IMR-90 (cell line): ENCODE measurements at places on chromosomes 12 and 14. TPM values are rescaled to one million over a fixed set of nuclear protein-coding genes. Genes with fewer than 3 reads are reported as not detected.

DNA sequence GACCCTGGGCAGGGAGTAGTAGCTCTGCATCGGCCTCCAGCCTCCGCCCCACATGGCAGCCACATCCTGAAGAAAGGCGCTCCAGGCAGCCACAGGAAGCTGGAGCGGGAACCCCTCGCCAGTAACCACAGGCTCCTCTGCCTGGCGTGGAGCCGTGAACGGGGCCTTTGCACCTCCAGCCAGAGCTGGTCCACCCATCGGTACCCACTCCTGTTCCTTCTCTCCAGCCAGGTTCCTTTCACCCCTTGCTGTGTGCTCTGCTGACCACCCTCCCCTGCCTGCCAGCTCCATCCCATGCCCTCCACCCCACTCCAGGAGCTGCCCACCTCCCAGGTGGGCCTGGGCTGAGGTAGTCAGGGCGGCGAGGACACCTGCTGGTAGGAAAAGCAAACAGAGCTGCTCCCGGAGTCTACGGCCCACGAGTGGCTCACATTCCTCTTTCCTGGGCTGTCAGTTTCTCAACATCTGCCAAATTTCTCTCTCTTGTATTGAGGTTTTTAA lies 2.7 kb downstream of the TGFB3 start:
- no peaks in the 10 kb centered on the region; the same call in none of the 2 replicates for H3K27me3 ChIP-seq
- no peak overlapping the region for H3K4me3 ChIP-seq
- H3K4me1 ChIP-seq, result peaks cover 7% of the 10 kb centered on the region; the same call in 1 of the 2 replicates
- H3K27ac ChIP-seq, result no peak overlapping the region

- H3K27ac ChIP-seq, result peak overlapping the region; percentile 97
- H3K4me3 ChIP-seq, result peak overlapping the region; percentile 78
- H3K4me1 ChIP-seq, result peaks cover 3% of the 10 kb centered on the region; the same call in 1 of the 2 replicates
- H3K27me3 ChIP-seq, result no peaks in the 10 kb centered on the region
- peak; percentile 45 for DNase-seq
- peaks cover 7% of the 10 kb centered on the region for H3K36me3 ChIP-seq
Observed at GRCh38 chr14:67674139-67674479, 323 bp downstream of the VTI1B start.

DNA sequence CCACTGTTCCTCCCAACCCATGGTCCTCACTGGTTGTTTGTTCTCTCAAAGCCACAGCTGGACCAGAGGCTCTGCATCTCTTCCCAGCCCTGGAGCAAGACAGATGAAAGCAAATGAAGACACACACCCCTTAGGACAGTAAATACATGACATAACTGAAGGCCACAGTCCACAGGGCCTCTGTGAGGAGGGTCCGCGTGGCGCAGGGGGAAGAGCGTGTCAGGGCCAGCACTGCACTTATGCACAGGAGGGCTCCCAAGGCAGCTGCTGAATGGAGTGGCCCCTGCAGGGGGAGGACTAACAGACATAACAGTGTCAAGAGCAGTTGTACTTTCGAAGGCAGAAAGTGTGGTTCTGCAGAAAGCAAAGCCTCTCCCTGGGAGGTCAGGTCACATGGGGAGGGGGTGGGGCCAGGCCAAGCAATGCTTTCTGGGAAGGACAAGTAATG lies 79.9 kb downstream of the CHGA start:
- no peak for DNase-seq
- H3K4me3 ChIP-seq, result no peak overlapping the region
- H3K4me1 ChIP-seq, result peaks cover 2% of the 10 kb centered on the region; the same call in 1 of the 2 replicates
- H3K27ac ChIP-seq, result no peak overlapping the region
- no peaks in the 10 kb centered on the region for H3K36me3 ChIP-seq
- H3K27me3 ChIP-seq, result no peaks in the 10 kb centered on the region

- no peaks in the 10 kb centered on the region for H3K36me3 ChIP-seq
- H3K27me3 ChIP-seq, result no peaks in the 10 kb centered on the region
- peaks cover 2% of the 10 kb centered on the region; the same call in 1 of the 2 replicates for H3K4me1 ChIP-seq
- peak; percentile 11 for DNase-seq
- H3K27ac ChIP-seq, result no peak overlapping the region
- H3K4me3 ChIP-seq, result no peak overlapping the region
Observed at GRCh38 chr12:86710109-86710508, 453.9 kb upstream of the MGAT4C start.

GRCh38 chr14:56664811-56665421 lies 85.3 kb downstream of the TMEM260 start:
- no peak overlapping the region for H3K27ac ChIP-seq
- H3K4me3 ChIP-seq, result no peak overlapping the region
- no peaks in the 10 kb centered on the region for H3K4me1 ChIP-seq

- H3K27ac ChIP-seq, result no peak within 1 kb of the TSS
- DNase-seq, result peak; percentile 43
- no peaks in the 10 kb centered on the region for H3K27me3 ChIP-seq
- peaks cover 34% of the 10 kb centered on the region for H3K36me3 ChIP-seq
- peaks cover 10% of the 10 kb centered on the region; the same call in 1 of the 2 replicates for H3K4me1 ChIP-seq
Observed at GRCh38 chr14:24307575-24308341, at the start of gene CIDEB. TSS of gene CIDEB (minus strand) at chr14:24307977. CDS start at chr14:24307858, 119 bp downstream.

- peak; percentile 89 for DNase-seq
- no peak overlapping the region for H3K4me3 ChIP-seq
- peaks cover 23% of the 10 kb centered on the region for H3K4me1 ChIP-seq
- H3K27me3 ChIP-seq, result no peaks in the 10 kb centered on the region
- no peaks in the 10 kb centered on the region for H3K36me3 ChIP-seq
- H3K27ac ChIP-seq, result peak overlapping the region; percentile 24; the same call in 1 of the 2 replicates
Observed at GRCh38 chr12:47725893-47726292, 603 bp upstream of the ENDOU start.

- peak; percentile 57 for DNase-seq
- H3K36me3 ChIP-seq, result no peaks in the 10 kb centered on the region
- H3K27ac ChIP-seq, result no peak overlapping the region; the same call in 1 of the 2 replicates
- no peak overlapping the region for H3K4me3 ChIP-seq
Observed at GRCh38 chr14:74941676-74942097, 13.7 kb downstream of the PGF start.

DNA sequence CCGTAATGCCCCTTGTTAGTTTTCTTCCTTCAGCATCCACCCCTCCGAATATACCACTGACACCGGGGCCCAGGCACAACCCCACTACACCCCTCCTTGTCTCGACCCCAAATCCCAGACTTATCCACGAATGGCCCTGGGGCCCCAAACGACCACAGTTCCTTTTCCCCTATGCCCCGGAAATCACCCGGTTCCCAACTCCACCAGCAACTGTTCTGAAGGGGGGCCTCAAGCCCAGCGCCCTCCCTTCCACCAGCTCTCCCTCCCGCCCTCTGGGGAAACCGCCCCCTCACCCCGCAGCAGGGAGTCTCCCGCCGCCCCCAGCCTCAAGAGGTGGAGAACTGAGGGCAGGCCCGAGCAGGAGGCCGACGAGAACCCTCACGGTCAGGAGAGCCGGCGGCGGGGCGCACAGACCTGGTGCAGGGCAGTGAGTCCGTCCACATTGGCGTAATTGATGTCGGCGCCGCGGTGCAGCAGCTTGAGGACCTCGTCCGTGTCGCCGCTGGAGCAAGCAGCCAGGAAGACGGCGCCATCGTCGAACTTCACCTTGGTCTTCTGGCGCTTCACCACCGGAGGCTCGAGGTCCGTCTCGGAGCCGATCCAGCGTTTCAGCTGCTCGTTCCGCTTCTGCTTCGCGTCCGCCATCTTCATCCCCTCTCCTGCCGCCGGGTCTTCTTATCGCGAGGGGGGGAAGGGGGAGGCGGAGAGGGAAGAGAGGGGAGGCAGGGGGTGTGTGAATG lies 446 bp downstream of the PPP1R12A start:
- H3K36me3 ChIP-seq, result no peaks in the 10 kb centered on the region
- H3K4me3 ChIP-seq, result peak overlapping the region; percentile 93
- H3K27ac ChIP-seq, result peak overlapping the region; percentile 98
- no peaks in the 10 kb centered on the region for H3K4me1 ChIP-seq
- peak; percentile 36 for DNase-seq

GRCh38 chr14:64407329-64407728 lies 19.2 kb downstream of the MTHFD1 start:
- no peak overlapping the region for H3K4me3 ChIP-seq
- peaks cover 2% of the 10 kb centered on the region; the same call in 1 of the 2 replicates for H3K36me3 ChIP-seq
- DNase-seq, result no peak
- no peak overlapping the region for H3K27ac ChIP-seq
- H3K4me1 ChIP-seq, result no peaks in the 10 kb centered on the region

GRCh38 chr12:24393071-24393470 lies 443.6 kb upstream of the SOX5 start:
- no peak for DNase-seq
- no peaks in the 10 kb centered on the region for H3K27me3 ChIP-seq
- H3K4me1 ChIP-seq, result peaks cover 4% of the 10 kb centered on the region; the same call in 1 of the 2 replicates
- no peak overlapping the region for H3K4me3 ChIP-seq
- H3K27ac ChIP-seq, result no peak overlapping the region

- no peak overlapping the region for H3K4me3 ChIP-seq
- peak; percentile 63 for DNase-seq
- H3K4me1 ChIP-seq, result no peaks in the 10 kb centered on the region
- H3K36me3 ChIP-seq, result no peaks in the 10 kb centered on the region
- no peak overlapping the region for H3K27ac ChIP-seq
Observed at GRCh38 chr12:16473610-16474326, 126.3 kb downstream of the MGST1 start.

DNA sequence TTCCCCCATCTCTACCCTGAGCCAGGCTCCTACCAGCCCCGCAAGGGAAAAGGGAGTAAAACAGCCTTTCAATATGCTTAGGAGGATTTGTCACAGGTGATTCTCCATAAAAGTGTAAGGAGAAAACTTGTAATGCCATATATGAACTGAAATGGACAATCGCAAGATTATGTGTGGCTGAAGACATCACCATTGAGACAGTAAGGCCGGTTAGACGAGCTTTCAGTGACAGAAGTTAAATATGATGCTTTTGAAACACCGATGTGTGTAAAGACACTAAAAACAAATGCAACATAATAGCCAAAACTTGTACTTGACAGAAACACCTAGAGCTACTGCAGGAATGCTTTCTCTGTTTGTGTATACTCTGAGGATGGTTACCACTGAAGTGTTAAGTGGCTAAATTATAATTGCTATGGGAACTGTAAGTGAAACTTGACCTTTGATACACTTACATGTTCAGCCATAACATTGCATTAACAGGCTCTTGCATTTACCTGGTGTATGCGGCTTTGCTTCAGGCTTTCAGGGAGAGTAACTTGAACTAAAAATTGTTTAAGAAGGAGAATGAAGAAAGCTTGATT lies 42.3 kb downstream of the FAR2 start:
- no peaks in the 10 kb centered on the region for H3K36me3 ChIP-seq
- DNase-seq, result no peak
- no peaks in the 10 kb centered on the region for H3K4me1 ChIP-seq
- H3K27me3 ChIP-seq, result no peaks in the 10 kb centered on the region
- H3K27ac ChIP-seq, result no peak overlapping the region
- H3K4me3 ChIP-seq, result no peak overlapping the region

- peaks cover 74% of the 10 kb centered on the region for H3K36me3 ChIP-seq
- H3K4me1 ChIP-seq, result peaks cover 2% of the 10 kb centered on the region; the same call in 1 of the 2 replicates
- no peaks in the 10 kb centered on the region for H3K27me3 ChIP-seq
- no peak overlapping the region for H3K4me3 ChIP-seq
Observed at GRCh38 chr14:24179961-24180796, 8.3 kb downstream of the REC8 start.

- H3K4me3 ChIP-seq, result no peak overlapping the region
- H3K27ac ChIP-seq, result no peak overlapping the region
- H3K4me1 ChIP-seq, result peaks cover 6% of the 10 kb centered on the region; the same call in 1 of the 2 replicates
Observed at GRCh38 chr12:65414526-65414925, 136.0 kb downstream of the MSRB3 start.

DNA sequence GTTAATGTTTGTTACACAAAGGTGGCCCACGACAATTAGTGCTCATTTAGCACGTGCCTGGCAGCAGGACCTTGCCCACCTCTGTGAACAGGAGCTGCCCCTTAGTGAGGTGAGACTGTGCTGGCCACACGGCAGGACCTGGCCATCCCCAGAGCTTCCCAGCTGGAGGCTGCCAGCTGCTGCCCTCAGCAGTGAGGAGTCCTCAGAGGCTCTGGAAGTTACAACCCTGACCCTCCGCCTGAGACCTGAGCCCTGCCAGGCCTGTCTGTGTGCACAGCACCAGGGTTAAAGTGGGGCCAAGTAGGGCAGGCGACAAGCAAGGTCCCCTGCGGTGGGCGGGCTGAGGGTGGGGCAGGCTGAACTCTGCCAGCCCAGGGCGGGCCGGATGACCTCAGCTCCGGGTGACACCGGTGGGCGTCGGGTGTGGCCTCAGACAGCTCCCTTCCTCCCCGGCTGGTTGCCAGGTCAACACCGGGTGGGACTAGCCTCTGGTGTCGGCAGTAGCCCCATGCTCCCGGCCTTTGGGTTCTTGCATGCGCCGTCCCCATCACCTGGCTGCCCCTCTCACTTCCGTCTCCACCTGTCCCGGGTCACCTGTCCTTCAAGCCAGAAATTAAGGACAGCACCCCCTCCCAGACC lies 9.2 kb upstream of the LBHD2 start:
- H3K27ac ChIP-seq, result no peak overlapping the region
- H3K4me1 ChIP-seq, result peaks cover 2% of the 10 kb centered on the region; the same call in 1 of the 2 replicates
- no peak for DNase-seq
- no peak overlapping the region for H3K4me3 ChIP-seq

- H3K4me1 ChIP-seq, result 0 out of 2 replicates have a peak, but pooled peaks cover 2% of the 10 kb centered on the region
- H3K27me3 ChIP-seq, result no peaks in the 10 kb centered on the region
- H3K27ac ChIP-seq, result no peak overlapping the region
- no peak for DNase-seq
- H3K36me3 ChIP-seq, result peaks cover 42% of the 10 kb centered on the region
- H3K4me3 ChIP-seq, result no peak overlapping the region
Observed at GRCh38 chr12:48696626-48697025, 14.6 kb upstream of the KANSL2 start.

- no peak overlapping the region for H3K27ac ChIP-seq
- H3K27me3 ChIP-seq, result no peaks in the 10 kb centered on the region
- H3K36me3 ChIP-seq, result peaks cover 10% of the 10 kb centered on the region
- no peak for DNase-seq
- H3K4me3 ChIP-seq, result no peak overlapping the region
Observed at GRCh38 chr12:105402366-105402765, 71.9 kb downstream of the C12orf75 start.

DNA sequence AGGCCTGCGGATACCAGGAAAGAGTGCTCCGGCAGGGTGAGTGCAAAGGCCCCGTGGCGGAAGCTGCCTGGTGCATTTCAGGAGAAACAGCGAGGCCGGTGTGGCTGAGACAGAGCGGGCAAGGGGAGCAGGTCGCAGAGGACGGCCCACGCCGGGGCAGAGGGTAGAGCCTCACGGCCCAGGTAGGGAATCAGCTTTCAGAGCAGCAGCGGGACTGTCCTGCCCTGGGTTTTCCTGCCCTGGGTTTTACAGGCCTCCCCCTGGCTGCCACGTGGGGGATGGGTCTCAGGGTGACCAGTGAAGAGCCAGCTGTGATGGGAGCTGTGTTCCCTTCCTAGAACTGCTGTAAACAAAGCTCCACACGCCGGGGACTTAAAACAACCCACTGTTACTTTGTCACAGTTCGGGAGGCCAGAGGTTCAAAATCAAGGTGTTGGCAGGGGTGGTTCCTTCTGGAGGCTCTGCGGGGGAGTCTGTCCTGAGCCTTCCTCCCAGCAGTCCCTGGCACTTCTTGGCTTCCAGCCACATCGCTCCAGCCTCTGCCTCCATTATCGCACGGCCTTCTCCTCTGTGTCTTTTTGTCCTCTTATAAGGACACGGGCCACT lies 10.4 kb downstream of the NCOR2 start:
- no peak overlapping the region for H3K4me3 ChIP-seq
- peak overlapping the region; percentile 1; the same call in 1 of the 2 replicates for H3K27ac ChIP-seq
- DNase-seq, result no peak
- peaks cover 7% of the 10 kb centered on the region; the same call in 1 of the 2 replicates for H3K4me1 ChIP-seq
- H3K27me3 ChIP-seq, result no peaks in the 10 kb centered on the region
- no peaks in the 10 kb centered on the region for H3K36me3 ChIP-seq

The HOXC9 gene
- not detected in 2 replicates for total RNA-seq

The C12orf42 gene
- not detected in 2 replicates for total RNA-seq

The HAL gene
- under 0.01 and 0.56 TPM in 2 replicates for total RNA-seq

The DNAJC22 gene
- 6.7 and 8.1 TPM in 2 replicates for total RNA-seq

The IL26 gene
- not detected in 2 replicates for total RNA-seq

The CPM gene
- 7.2 and 8.8 TPM in 2 replicates for total RNA-seq

The SLC10A1 gene
- total RNA-seq, result not detected in 2 replicates

The P2RX2 gene
- total RNA-seq, result not detected in 2 replicates

The CD4 gene
- 4.2 and 5.7 TPM in 2 replicates for total RNA-seq

The SVOP gene
- not detected in 2 replicates for total RNA-seq

The CLECL1 gene
- total RNA-seq, result not detected in 2 replicates
